ENCODE measurements at places on chromosomes 5 and 9. TPM values are rescaled to one million over a fixed set of nuclear protein-coding genes. Genes with fewer than 3 reads are reported as not detected.

GRCh38 chr9:126424511-126424910, 97.9 kb downstream of the MVB12B start:
- H3K4me1 ChIP-seq = peaks cover 9% of the 10 kb centered on the region
- no peak overlapping the region for H3K4me3 ChIP-seq
- H3K27ac ChIP-seq = no peak overlapping the region
- no peaks in the 10 kb centered on the region for H3K27me3 ChIP-seq
- DNase-seq = no peak

The FAM163B gene
- not detected for total RNA-seq

GRCh38 chr9:27393054-27393846, 96.3 kb upstream of the EQTN start:
- no peak overlapping the region for H3K4me3 ChIP-seq
- no peak overlapping the region for H3K27ac ChIP-seq
- no peaks in the 10 kb centered on the region for H3K4me1 ChIP-seq

DNA sequence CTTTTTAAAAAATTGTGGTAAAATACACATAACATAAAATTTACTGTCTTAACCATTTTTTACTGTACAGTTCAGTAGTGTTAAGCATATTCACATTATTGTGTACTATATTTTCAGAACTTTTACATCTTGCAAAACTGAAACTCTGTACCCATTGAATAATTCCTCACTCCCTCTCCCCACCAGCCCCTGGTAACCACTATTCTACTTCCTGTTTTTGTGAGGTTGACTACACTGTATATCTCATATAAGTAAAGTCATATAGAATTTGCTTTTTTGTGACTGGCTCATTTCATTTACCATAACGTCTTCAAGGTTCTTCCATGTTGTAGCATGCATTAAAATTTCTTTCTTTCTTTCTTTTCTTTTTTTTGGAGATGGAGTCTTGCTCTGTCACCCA, 87.0 kb downstream of the LNPEP start:
- peaks cover 67% of the 10 kb centered on the region for H3K36me3 ChIP-seq
- no peaks in the 10 kb centered on the region for H3K27me3 ChIP-seq
- H3K27ac ChIP-seq = peak overlapping the region; percentile 76
- H3K4me1 ChIP-seq = peaks cover 31% of the 10 kb centered on the region

- no peak for DNase-seq
- H3K36me3 ChIP-seq = no peaks in the 10 kb centered on the region
- peak within 1 kb of the TSS; percentile 61 for H3K4me3 ChIP-seq
Observed at GRCh38 chr9:4489919-4490704, at the start of gene SLC1A1. Gene SLC1A1 (plus strand): TSS chr9:4490468. CDS start chr9:4490680, 212 bp downstream.

- no peaks in the 10 kb centered on the region for H3K4me1 ChIP-seq
- peaks cover 24% of the 10 kb centered on the region for H3K27me3 ChIP-seq
- DNase-seq = no peak
Observed at GRCh38 chr5:136213919-136214493, 21.0 kb upstream of the SMIM32 start.

- no peak for DNase-seq
- no peak overlapping the region for H3K27ac ChIP-seq
- no peaks in the 10 kb centered on the region for H3K36me3 ChIP-seq
Observed at GRCh38 chr9:21695874-21696341, 106.5 kb upstream of the MTAP start.

The TCF7 gene
- 7.9 TPM for total RNA-seq

DNA sequence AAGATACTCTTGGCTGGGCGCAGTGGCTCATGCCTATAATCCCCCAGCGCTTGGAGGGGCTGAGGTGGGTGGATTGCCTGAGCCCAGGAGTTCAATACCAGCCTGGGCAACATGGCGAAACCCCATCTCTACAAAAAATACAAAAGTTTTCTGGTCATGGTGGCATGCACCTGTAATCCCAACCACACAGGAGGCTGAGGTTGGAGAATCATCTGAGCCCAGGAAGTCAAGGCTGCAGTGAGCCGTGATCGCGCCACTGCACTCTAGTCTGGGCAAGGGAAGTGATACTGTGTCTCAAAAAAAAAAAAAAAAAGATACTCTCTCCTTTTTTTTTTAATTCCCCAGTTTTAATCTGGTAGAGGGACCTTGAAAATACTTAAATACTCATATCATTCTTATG, 15.0 kb downstream of the ANKRD33B start:
- H3K27ac ChIP-seq = no peak overlapping the region
- H3K27me3 ChIP-seq = peaks cover 5% of the 10 kb centered on the region
- no peak overlapping the region for H3K4me3 ChIP-seq

GRCh38 chr5:50786073-50786472, 119.6 kb downstream of the PARP8 start:
- no peak overlapping the region for H3K4me3 ChIP-seq
- peaks cover 10% of the 10 kb centered on the region for H3K4me1 ChIP-seq
- DNase-seq = no peak

DNA sequence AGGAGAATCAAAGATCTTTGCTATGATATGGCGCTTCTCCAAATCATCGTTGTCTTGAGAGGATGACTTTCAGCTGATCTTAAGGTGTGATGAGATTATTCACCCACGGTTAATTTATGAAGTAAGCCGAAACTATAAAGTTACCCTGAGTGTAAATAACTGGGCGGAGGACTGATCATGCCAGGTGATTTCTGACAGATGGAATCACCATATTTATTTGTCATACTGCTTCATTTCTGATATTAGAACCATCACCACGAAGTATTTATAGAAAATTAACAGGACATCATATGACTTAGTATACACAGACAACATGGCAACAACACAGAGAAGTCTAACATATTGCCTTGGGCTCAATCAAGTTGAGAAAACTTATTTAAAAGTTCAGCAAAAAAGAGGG, 601.9 kb downstream of the RAB3C start:
- H3K4me3 ChIP-seq = no peak overlapping the region
- H3K4me1 ChIP-seq = peaks cover 13% of the 10 kb centered on the region
- H3K27me3 ChIP-seq = peaks cover 48% of the 10 kb centered on the region
- DNase-seq = no peak
- no peaks in the 10 kb centered on the region for H3K36me3 ChIP-seq

GRCh38 chr9:129383019-129383560, 205.0 kb upstream of the IER5L start:
- H3K4me3 ChIP-seq = peak overlapping the region; percentile 63
- H3K27ac ChIP-seq = no peak overlapping the region
- no peaks in the 10 kb centered on the region for H3K36me3 ChIP-seq
- DNase-seq = no peak
- peaks cover 9% of the 10 kb centered on the region for H3K4me1 ChIP-seq

The MEGF10 gene
- total RNA-seq = not detected

GRCh38 chr9:6149315-6149714, 66.3 kb upstream of the IL33 start:
- DNase-seq = no peak
- H3K27me3 ChIP-seq = peaks cover 15% of the 10 kb centered on the region
- H3K4me3 ChIP-seq = no peak overlapping the region
- no peaks in the 10 kb centered on the region for H3K4me1 ChIP-seq
- no peak overlapping the region for H3K27ac ChIP-seq

GRCh38 chr5:164302533-164303235, 797.3 kb downstream of the MAT2B start:
- H3K4me1 ChIP-seq = no peaks in the 10 kb centered on the region
- no peak overlapping the region for H3K27ac ChIP-seq
- no peaks in the 10 kb centered on the region for H3K36me3 ChIP-seq
- DNase-seq = no peak

- H3K4me3 ChIP-seq = no peak overlapping the region
- H3K27me3 ChIP-seq = peaks cover 6% of the 10 kb centered on the region
- H3K27ac ChIP-seq = no peak overlapping the region
- no peak for DNase-seq
- H3K36me3 ChIP-seq = no peaks in the 10 kb centered on the region
- H3K4me1 ChIP-seq = no peaks in the 10 kb centered on the region
Observed at GRCh38 chr9:134496413-134497282, 145.0 kb upstream of the COL5A1 start.

The RBM18 gene
- total RNA-seq = 23.8 TPM

The GRHPR gene
- 59.3 TPM for total RNA-seq

The SLC25A2 gene
- total RNA-seq = 1.1 TPM

DNA sequence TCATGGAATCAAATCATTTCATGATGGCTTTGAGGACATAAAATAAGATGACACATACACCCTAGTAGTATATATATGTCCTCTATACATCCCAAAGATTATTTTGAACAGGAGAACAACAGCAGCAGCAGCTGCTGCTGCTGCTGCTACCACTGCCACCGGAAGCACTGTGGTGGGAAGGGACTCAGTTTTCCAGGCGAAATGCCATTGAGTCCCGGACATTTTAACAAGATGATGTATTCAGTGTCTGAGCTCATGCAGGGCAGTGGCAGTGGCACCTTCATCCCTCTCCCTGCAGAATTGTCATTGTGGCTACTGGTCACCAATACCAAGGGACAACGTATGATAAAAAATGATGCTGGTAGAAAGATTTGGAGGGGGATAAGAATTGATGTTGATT, 151.3 kb downstream of the CHSY3 start:
- no peak overlapping the region for H3K27ac ChIP-seq
- DNase-seq = no peak
- H3K27me3 ChIP-seq = no peaks in the 10 kb centered on the region
- no peak overlapping the region for H3K4me3 ChIP-seq
- no peaks in the 10 kb centered on the region for H3K36me3 ChIP-seq
- no peaks in the 10 kb centered on the region for H3K4me1 ChIP-seq

- DNase-seq = no peak
- peaks cover 22% of the 10 kb centered on the region for H3K36me3 ChIP-seq
- no peak overlapping the region for H3K27ac ChIP-seq
- H3K4me3 ChIP-seq = no peak overlapping the region
Observed at GRCh38 chr5:169946743-169947295, 33.5 kb downstream of the INSYN2B start.

GRCh38 chr5:1367149-1367548, 22.2 kb upstream of the CLPTM1L start:
- no peaks in the 10 kb centered on the region for H3K4me1 ChIP-seq
- H3K27me3 ChIP-seq = peaks cover 18% of the 10 kb centered on the region
- H3K4me3 ChIP-seq = no peak overlapping the region
- H3K36me3 ChIP-seq = no peaks in the 10 kb centered on the region
- no peak overlapping the region for H3K27ac ChIP-seq

DNA sequence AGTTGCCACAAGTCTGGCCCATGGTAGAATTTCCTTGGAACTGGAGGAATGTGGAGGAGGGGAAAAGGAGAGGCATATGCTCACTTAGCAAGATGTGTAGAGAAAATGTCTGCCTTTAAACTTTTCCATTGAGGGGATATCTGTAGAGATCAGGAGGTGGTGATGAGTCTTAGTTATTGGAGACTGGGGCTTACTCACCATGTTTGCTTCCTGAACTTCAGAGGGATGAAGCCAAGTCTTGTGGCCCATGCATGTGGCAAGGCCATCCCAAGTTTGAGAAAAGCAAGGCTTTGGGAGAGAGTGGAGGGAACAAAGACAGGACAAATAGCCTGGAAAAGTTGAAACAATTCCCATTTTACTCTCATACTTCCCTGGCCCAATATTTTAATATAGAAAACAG, 124.5 kb downstream of the GDNF start:
- H3K4me1 ChIP-seq = peaks cover 5% of the 10 kb centered on the region
- H3K4me3 ChIP-seq = no peak overlapping the region
- peaks cover 3% of the 10 kb centered on the region for H3K27me3 ChIP-seq
- peaks cover 10% of the 10 kb centered on the region for H3K36me3 ChIP-seq
- H3K27ac ChIP-seq = no peak overlapping the region

The EGFL7 gene
- 0.29 TPM for total RNA-seq

DNA sequence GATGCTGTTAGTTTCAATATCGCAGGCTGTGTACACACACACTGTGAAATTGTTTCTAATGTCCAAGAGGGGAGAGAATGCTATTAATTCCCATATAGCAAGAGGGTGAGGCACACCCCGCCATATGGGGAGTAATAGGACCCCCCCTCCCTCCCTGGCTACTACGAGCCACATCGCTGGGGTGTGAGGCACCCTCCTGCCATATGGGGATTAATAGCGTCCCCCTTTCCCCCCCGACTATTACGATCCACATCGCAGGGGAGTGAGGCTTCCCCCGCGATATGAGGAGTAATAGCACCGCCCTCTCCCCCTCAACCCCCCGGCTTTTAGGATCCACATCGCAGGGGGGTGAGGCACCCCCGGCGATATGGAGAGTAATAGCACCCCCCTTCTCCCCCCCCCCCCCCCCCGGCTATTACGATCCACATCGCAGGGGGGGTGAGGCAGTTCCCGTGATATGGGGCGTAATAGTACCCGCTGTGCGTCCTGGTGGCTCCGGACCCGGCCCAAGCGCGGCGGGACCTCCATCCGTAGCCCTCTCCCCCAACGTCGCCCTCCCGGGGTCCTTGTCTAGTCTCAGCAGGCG, 494 bp upstream of the STK32A start:
- no peak overlapping the region for H3K4me3 ChIP-seq
- no peak overlapping the region for H3K27ac ChIP-seq
- no peak for DNase-seq

Data from activated CD8-positive, alpha-beta memory T cell treated with anti-CD3 and anti-CD28 coated beads, Interleukin-2, amount 10 ng/mL, durations not matched to agents 7 days and 5 days (primary cell).